Prostate gland (tissue), 2 donors: ENCODE measurements at places on chromosomes 5 and 9.

DNA sequence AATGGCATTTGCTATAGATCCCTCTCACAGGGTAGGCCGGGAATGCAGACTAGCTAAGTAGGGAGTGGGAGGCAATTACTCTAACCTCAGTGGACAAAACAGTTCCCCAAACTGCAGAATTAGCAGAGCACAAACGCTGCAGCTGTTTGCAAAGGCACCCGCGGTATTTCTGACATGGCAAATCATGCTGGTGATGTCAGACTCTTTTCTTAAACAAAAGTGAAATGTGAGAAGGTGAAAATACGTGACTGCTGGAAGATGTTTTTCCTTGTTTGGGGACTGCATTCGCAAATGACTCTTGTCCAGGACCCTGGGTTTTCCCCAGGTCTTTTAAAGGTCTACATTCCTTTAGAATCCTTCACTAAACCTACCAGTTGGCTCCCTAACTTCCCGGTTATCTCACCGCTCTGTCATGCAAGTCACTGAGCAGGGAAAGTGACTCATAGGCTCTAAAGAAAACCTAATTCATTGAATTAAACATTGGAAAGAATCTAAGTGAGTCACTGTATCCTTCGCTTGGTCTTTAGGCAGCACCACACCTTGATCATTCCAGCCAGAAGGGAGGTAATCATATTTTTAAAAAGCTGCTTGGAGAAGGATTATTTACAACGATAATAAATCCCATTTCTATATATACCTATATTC, 91.5 kb upstream of the DNAH5 start:
- DNase-seq = peak; percentile 59

DNA sequence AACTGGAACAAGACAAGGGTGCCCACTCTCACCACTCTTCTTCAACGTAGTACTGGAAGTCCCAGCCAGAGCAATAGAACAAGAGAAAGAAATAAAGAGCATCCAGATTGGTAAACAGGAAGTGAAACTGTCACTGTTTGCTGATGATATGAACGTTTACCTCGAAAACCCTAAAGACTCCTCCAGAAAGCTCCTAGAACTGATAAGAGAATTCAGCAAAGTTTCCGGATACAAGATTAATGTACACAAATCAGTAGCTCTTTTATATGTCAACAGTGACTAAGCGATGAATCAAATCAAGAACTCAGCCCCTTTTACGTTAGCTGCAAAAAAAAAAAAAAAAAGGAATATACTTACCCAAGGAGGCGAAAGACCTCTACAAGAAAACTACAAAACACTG, 306.6 kb downstream of the PLK2 start:
- no peak for DNase-seq

- no peak for DNase-seq
Observed at GRCh38 chr5:1007681-1008450, 736 bp upstream of the NKD2 start.

DNA sequence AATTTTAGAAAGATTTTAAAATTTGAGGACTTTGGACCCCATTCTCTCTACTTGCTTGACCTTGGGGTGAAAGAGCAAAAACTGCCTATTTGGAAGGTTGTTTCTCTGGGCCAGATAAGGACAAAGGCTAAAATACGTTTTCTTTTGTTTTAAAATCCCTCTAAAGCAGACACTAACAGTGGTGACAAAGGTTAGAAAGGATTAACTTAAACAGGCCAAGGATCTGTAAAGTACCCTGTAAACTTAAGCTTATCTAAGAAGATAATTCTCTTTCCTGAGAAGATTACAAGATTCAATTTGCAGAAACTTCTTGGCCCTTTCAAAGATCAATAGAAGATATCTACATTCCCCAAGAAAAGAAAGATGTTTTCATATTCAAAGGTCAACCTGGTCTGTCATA, 12.1 kb downstream of the TRPM6 start:
- DNase-seq = no peak

DNA sequence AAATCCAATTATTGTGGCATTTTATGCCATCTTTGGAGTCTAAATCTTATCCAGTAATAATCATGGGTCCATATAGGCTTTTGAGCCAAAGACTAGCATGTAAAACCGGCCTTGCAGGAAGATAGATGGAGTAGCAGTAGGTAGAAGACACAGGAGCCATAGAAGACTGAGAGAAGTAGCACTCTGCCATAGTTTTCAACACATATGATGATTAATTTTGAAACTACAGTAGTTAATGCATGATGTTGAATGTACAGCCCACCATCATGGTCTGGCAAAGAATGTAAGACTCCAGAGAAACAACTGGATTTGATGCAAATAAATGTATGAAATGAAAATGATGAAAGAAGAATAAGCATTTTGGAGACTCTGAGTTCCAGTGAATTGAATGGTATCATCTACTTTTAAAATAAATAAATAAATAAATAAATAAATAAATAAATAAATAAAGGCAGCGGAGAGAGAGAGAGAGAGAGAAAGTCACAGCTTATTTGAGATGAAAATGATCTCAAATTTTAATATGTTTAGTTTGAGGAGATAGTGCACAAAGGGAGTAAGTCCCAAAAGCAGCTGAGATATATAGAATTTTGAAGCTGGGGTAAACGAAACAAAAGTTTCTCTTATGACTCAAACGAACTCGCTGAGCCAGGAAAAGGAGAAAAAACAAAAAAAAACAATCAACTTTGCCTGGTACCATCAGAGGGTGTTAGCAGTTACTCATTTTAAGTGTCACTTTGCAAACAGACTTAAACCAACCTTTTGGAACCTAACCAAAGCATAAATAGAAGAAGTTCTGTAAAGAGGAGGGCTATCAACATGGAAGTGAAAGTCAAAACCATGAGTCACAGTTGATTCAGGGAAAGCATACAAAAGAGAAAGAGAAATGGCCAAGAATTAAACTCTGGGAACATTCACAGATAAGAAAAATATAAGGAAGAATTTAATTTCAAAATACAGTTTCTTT, 388.7 kb downstream of the CETN3 start:
- DNase-seq = no peak

DNA sequence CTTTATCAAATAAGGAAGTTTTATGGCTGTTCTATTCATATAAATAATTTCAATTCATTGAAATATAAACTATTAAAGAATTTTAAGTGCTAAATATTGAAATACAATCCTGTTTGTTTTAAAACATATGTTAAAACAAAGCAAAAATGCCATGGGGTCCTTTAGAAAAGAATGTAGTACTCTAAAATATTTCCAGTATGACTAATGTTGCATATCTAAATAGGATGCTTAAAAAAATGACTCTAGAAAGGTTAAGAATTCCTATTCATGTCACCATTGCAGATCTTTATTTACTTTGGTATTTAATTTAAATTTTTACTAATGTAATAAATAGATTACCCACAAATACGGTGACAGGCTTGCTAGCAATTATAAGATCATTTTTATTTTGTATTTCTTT, 132.3 kb downstream of the ZNF608 start:
- no peak for DNase-seq
